ENCODE measurements at places on chromosomes 7 and 10.

DNA sequence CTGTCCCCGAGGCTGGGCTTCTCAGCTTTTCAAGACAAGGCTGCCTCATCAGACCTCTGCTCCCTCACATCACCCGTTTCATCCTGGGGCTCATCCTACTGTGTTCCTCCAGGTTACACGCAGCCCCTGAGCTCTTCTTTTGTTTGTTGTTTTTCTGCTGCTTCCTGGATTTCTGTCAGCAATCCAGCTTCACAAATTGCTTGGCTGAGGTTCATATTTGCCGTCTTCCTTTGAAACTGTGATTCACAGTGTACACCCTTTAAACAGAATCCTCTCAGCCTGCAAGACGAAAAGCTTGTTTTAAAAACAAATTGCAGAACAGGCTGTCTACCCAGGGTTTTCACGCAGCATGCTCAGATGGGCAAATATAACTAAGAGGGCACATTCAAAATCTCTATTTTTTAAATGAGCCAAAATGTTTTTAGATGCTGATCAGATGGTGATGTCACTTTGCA lies 39.1 kb upstream of the PARD3 start:
- no peak for DNase-seq

- no peak for DNase-seq
Observed at GRCh38 chr7:142889816-142890215, 4.3 kb upstream of the TRPV6 start.

- DNase-seq: no peak
Observed at GRCh38 chr7:51198654-51199053, 118.0 kb downstream of the COBL start.

GRCh38 chr7:157022681-157023588 lies 12.5 kb upstream of the MNX1 start:
- no peak for DNase-seq

GRCh38 chr10:78952686-78953085 lies 116.1 kb upstream of the ZMIZ1 start:
- no peak for DNase-seq

DNA sequence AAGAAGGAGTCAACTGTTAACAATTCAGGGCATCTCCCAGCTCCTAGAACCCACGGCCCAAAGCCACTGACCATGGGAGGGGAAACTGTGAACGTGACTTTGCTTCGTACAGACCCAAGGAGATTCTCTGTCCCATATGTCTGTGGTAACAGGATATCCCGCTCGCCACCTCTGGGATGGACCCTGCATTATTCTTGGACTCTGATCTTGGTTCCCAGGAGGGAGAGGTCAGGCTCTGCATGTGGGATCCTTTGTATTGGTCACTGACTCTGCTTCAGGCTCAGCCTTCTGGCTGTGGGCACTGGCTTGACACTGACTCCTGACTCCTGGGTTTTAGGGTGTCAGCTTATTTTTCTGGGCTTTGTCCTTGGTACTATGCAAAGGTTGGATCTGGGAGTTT lies 13.5 kb upstream of the MBL2 start:
- no peak for DNase-seq

DNA sequence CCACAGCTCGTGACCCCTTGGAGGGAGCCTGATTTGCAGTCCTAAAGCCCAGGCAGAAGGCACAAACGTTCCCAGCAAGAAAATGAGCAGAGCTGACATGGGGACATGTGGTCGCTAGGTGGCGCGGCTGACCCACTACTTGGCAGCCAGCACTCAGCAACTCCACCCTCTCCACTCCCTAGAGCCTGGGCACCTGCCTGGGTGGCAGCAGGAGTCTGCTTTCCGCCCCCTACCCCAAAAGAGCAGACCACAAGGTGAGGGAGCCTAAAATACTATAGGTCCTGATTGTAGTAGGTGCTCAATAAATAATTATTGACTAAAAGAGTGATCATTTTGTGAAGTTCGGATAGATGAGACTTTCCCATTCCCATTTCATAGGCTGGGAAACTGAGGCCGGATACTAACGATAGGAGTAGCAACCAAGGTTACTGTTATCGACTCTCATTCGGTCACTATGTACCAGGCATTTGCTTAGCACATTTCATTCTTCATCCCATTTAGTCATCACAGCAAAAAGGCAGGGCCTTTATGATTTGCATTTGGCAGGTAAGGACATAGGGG lies 57.4 kb downstream of the NEUROG3 start:
- DNase-seq: no peak

- DNase-seq: no peak
Observed at GRCh38 chr7:132336797-132337196, 239.5 kb downstream of the PLXNA4 start.

- no peak for DNase-seq
Observed at GRCh38 chr7:3083350-3083749, 39.7 kb upstream of the CARD11 start.

All from natural killer cell treated with Interleukin-12 subunit alpha and Interleukin-12 subunit beta and Interleukin-15 and Interleukin-18, amount 100 ng/mL, for 72 hours (primary cell).